GM23248 (cell line): ENCODE measurements at places on chromosomes 16 and 17. TPM values are rescaled to one million over a fixed set of nuclear protein-coding genes. Genes with fewer than 3 reads are reported as not detected.

The PRSS36 gene
- polyA plus RNA-seq, result 0.19 and 2.2 TPM in 2 replicates

The PRSS33 gene
- polyA plus RNA-seq, result not detected in 2 replicates

The CA7 gene
- polyA plus RNA-seq, result not detected in 2 replicates

The ZDHHC1 gene
- 9.2 and 9.6 TPM in 2 replicates for polyA plus RNA-seq

GRCh38 chr17:17575360-17576251, 15.9 kb downstream of the PEMT start:
- peak; percentile 12 for DNase-seq

DNA sequence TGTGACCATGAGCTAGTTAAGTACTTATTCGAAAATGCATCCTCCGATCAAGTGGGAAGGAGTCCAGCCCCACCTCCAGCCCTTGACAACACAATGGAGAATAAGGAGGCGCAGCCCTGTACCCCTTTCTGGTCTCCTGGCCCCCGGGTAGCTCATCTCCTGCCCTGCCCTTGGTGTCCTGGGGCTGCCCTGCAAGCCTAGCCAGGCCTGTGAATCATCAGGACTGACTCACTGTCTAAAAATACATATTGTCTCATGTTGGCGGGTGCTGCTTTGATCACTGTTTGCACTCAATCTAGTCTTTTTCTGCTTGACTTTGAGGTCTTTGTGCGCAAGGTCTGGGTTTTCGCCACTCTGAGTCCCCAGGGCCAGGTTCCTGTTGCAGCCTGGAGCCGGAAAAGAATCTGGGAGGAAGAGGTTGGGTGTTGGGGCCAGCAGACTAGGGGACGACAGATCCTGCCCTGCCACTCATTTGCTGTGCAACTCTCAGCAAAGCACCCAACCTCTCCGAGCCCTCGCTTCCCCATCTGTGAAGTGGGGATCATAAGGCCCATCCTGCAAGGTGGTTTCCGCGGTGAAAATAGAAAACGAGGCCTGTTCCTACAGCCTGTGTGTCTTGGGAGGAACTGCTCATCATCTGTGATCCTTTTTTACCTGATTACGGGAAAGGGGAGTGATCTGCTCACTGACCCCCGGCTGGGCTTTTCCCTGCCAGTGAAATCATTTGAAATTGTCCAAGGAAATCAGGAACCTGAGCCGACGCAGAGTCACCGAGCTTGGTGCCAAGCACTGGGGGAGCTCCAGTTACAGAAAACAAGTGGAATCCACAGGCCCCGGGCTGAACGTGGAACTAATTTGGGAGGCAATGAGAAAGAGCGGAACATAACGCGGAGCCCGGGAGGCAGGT, 230.4 kb downstream of the PARN start:
- peak; percentile 74 for DNase-seq

GRCh38 chr17:73875346-73875745, 231.1 kb upstream of the SDK2 start:
- DNase-seq, result no peak

GRCh38 chr16:11372073-11372828, 27.0 kb downstream of the RMI2 start:
- DNase-seq, result no peak

DNA sequence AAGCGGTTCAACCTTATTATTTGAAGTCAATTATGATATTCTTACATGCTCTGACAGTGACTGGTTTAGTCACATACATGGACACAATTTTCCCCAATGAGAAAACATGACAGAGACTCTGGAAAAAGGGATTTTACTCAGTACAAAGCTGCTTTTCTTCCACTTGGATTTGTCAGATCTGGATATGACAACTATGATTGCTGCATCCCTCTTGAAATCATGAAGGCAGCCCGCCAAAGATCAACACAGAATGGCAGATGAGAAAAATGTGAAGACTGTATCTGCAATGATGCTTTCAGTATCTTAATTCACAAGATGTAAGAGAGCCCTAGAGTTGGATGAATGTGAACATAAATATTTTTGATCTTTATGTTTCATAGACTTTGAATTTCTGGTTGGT, 439.6 kb downstream of the CDH8 start:
- no peak for DNase-seq

GRCh38 chr17:41801374-41802271, 10.1 kb downstream of the P3H4 start:
- DNase-seq, result peak; percentile 80

GRCh38 chr17:77382356-77382911, 241.7 kb downstream of the SEC14L1 start:
- no peak for DNase-seq

DNA sequence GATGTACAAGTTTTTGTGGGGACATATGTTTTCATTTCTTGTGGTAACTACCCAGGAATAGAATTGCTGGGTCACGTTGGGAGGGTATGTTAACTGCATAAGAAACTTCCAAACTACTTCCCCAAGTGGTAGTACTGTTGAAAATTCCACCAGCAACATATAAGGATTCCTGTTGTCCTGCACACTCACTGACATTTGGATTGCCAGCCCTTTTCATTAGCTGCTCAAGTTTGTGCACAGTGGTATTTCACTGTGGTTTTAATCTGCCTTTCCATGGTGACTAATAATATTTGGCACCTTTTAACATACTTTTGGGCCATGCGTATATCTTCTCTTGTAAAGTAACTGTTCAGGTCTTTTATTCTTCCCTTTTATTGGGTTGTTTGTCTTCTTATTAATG, 103.3 kb downstream of the GNAO1 start:
- peak; percentile 77 for DNase-seq
